ENCODE measurements at places on chromosomes 12 and 14.

DNA sequence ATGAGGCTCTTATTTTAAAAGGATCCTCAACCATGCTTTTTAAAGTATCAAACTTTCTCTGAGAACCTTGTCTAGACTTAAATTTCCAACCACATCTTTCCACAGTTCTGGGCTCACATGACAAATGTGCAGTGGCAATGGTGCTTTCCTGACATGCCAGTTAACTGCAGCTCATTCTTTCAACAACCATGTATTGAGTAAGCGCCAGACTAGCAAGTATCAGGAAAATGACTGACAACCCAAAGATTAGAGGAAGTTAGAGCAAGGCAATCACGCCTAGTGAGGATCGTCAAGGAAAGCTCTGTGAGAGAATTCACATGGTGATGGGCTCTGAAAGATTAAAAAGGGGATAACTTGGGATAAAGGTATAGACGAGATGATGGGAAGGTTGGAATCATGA lies 35.8 kb downstream of the FLVCR2 start:
- no peak for DNase-seq

- no peak for DNase-seq
These were observed 4.6 kb downstream of the FAM177A1 start for GRCh38 chr14:35050652-35051051.

DNA sequence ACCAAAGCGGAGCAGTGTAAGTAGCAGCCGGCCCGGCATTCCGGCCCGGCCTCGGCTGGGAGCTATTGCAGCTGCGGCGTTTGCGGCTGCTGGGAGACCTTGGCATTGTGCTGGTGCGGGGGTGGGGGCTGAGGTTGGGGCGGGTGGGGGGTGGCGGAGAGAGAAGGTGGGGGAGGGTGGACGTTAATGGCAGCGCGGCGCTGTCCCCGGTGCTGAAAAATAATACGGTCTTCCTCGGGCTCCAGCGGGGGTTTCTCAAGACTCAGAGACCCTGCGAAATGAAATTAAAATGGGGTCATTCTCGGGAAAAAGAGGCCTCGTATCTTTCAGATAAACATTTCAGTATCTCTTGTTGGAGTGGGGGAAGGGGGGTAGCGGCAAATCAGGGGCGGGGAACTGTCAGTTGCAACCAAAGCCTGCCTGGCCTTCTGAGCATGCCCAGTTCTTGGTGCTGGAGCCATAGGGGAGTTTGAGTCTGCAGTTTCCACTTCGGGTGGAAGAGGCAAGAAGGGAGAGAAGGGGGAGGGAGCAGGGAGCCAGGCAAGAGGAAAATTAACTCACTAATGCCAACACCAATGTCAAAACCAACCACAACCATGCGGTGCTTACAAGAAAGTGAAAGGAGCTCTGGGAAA lies 414 bp downstream of the UNC79 start:
- DNase-seq: no peak

- DNase-seq: peak; percentile 64
These were observed 139.3 kb upstream of the ARHGAP5 start for GRCh38 chr14:31937730-31938346.

GRCh38 chr12:53071591-53072551 lies 7.3 kb downstream of the SPRYD3 start:
- DNase-seq: no peak

- DNase-seq: no peak
These were observed 29.6 kb downstream of the SMUG1 start for GRCh38 chr12:54159140-54159539.

Measured in CD4-positive, alpha-beta T cell treated with Interleukin-15 for 4 hours (primary cell).